ENCODE measurements at places on chromosomes 16 and 17.
A peak's percentile ranks its signal among the peaks of the same experiment; 100 is the strongest.

DNA sequence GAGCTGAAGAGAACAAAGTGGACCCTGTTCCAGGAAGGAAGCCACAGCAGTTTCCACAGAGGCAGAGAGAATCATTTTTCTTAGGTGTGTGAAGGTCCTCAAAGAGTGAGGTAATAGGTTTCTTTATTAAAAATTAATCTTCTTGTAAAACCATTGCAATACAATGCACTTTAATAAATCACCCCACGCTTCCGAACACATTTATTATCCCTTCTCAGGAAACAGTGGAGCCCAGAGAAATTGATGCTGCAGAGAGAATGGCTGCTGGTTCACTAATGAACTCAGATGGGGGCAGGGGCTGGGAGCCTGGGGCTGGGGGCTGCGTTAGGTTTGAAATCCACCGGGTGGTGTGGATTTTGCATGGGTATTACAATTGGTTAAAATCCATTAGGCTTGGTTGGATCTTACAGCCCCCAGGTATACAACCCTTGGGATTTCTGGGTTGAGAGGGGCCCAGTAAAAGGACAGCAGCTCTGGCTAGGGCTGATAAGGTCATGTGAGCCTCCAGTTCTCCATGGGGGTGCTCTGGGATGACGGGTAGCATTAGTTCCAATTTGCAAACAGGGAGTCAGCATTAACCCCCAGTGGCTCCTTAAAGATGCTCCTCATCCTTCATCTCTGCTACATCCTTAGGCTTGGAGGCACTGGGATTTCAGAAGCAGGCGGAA, 718.1 kb upstream of the EEF2KMT start:
- DNase-seq: no peak

DNA sequence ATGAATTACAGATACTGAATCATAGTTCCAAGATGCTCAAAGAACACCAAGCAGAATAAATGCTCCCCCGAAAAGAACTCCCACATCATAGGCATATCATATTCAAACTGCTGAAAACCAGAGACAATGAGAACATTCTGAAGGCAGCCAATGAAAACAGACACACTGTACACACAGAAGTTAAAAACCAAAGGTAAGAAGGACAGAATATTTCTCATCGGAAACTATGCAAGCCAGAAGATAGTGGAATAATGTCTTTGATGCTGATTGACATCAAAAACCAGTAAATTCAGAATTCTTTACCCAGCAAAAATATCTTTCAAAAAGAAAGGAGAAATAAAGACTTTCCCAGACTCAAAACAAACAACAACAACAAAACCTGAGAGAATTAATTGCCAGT, 73.8 kb upstream of the IRX5 start:
- no peak for DNase-seq

DNA sequence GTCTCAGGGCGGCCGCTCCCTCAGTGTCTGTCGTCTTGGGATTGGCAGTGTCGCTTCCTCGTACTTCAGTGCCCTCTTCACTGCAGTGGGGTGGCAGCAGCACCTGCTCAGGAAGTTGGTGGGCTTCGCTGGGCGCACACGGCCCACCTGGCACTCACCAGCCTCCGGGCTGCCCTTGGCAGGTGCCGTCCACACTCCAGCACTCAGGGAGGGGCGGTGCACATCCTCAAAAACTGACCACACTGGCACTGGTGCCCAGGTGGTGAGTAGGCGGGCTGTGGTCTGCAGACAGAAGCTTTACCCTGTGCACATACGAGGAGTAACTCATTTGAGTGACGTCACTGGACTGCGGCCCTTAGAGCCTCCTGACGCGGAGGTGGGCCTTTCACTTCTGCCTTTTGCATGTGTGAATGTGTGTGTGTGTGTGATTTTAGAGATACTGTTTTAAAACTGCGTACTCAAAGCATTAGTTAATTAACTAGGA, 94.6 kb downstream of the BANP start:
- DNase-seq: no peak

DNA sequence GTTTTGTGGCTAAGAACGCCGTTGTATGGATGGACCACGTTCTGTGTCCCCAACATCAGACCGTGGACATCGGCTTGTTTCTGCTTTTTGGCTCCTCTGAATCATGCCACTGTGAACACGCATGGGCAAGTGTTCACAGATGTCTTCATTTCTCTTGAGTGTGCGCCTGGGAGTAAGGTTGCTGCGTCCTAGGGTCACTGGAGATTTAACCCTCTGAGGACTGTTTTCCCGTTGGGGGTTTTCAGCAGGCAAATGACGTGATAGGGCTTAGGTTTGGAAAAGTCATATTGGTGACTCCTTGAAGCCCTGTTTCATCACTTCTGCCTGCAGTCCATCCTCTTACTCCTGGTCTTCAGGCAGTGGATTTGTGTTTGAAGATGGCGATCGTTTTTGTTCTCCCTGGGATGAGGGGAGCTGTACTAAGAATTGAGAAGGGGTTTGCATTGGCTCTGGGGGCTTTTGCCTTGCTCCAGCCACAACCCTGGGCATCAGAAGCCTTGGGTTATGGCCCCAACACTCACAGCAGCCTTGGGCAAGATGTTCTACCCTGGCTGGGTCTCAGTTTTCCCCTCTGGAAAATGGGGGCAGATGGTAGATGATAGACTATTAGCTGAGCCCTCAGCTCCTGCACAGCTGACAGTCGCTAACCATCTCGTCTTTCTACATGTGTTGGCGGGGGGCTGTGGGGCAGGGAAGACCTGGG, 67.2 kb upstream of the CIBAR2 start:
- DNase-seq: no peak

GRCh38 chr16:645852-646678, 3.1 kb upstream of the WDR90 start:
- DNase-seq: no peak

- DNase-seq: peak; percentile 50
These were observed 346.2 kb downstream of the FOXL1 start for GRCh38 chr16:86924537-86924936.

DNA sequence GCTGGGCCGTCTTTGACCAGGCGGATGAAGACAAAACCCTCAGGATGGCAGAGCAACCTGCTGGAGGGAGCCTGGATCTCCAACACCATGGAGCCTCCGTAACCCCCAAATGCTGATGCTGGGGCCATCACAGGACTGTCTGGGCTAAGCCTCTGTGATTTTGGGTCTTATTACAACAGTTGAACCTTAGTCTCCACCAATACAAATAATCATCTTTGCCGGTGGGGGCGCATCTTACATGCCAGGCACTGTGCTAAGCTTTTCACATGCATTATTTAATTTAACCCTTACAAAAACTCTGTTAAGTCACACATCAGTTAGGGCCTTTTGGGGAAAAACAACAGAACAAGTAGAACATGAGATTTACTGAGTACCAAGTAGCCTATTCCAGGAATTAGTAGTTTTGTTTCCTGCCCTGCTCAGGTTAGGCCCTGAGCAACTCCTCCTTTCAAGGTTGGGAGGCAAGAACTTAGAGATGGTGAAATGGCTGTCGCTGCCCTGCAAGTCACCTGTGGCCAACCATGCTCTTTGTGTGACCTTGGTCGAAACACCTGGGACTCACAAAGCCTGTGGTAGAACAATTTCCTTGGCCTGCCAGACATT, 8.9 kb upstream of the ITGAM start:
- DNase-seq: no peak

DNA sequence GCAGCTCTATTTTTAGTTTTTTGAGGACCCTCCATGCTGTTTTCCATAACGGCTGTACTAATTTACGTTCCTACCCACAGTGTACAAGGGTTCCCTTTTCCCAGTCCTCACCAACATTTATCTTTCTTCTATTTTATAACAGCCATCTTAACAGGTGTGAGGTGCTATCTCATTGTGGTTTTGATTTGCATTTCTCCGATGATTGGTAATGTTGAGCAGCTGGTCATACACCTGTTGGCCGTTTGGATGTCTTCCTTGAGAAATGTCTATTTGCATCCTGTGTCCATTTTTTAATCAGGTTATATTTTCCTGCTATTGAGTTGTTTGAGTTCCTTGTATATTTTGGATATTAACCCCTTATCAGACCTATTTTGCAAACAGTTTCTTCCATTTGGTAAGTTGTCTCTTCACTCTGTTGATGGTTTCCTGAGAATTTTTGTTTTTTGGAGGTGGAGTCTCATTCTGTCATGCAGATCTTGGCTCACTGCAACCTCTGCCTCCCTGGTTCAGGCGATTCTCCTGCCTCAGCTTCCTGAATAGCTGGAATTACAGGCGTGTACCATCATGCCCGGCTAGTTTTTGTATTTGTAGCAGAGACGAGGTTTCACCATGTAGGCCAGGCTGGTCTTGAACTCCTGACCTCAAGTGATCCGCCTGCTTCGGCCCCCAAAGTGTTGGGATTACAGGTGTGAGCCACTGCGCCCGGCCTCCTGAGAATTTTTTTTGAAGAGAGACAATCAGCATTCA, 279.6 kb downstream of the SNX29 start:
- DNase-seq: no peak

- no peak for DNase-seq
These were observed 515.0 kb downstream of the TMEM114 start for GRCh38 chr16:8075271-8075670.

- no peak for DNase-seq
These were observed 18.1 kb downstream of the RDM1 start for GRCh38 chr17:35912339-35912912.
